Activated T-cell treated with anti-CD3 and anti-CD28 coated beads, Interleukin-2, amount 50 U/mL, for 24 hours (primary cell): ENCODE measurements at places on chromosomes 3 and 15.

DNA sequence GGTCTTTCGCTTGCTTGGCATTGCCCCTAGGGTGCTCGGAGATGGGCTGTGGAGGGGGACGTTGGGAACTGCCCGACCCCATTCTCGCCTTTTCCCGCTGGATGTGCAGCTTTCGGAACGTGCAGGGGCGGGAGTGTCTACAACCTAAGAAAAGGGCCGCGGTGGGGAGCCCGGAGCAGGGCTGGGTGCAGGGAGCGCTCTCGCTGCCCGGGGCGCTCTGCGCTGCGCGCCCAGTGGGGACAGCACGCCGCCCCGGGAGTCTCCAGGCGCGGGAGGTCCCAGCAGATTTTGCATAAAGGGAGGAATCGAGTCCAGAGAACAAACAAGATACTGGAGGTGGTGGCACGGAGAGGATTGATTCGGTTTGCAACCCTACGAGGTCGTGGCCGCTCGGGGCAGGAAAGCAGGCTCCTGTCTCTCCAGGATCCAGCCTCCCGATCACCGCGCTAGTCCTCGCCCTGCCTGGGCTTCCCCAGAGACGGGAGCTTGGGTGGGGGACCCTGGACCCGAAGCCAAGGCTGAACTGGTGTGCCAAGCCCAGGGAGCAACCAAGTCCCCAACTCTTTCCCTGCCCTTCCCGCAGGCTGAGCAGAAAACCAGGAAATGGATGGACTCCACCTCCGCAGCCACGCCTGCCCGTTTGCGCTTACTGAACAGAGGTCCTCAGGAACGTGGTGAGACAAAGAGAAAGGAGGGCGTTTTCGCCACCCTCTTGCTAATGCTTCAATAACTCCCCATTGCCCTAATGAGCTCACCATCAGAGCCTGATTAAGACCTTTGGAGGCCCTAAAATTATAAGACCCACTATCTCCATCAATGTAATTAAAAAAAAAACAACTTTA lies 59.7 kb downstream of the NOX5 start:
- DNase-seq, result no peak

DNA sequence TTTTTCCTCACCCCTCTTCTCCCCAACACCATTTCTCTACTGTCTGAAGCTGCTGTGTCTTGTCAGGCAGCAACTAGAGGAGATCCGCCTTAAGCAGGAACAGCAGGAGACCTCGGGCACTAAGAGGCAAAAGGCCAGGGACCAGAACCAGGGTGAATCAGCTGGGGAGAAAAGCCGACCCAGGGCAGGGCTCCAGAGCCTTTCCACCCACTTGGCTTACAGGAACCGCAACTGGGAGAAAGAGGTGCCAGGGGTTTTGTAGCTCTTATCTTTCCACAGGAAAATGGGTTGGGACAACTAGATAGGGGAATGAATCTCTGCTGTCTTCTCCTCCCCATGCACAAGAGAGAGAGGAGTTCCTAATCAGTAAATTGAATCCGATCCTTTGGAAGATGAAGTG lies 3.0 kb upstream of the NGRN start:
- DNase-seq, result no peak

DNA sequence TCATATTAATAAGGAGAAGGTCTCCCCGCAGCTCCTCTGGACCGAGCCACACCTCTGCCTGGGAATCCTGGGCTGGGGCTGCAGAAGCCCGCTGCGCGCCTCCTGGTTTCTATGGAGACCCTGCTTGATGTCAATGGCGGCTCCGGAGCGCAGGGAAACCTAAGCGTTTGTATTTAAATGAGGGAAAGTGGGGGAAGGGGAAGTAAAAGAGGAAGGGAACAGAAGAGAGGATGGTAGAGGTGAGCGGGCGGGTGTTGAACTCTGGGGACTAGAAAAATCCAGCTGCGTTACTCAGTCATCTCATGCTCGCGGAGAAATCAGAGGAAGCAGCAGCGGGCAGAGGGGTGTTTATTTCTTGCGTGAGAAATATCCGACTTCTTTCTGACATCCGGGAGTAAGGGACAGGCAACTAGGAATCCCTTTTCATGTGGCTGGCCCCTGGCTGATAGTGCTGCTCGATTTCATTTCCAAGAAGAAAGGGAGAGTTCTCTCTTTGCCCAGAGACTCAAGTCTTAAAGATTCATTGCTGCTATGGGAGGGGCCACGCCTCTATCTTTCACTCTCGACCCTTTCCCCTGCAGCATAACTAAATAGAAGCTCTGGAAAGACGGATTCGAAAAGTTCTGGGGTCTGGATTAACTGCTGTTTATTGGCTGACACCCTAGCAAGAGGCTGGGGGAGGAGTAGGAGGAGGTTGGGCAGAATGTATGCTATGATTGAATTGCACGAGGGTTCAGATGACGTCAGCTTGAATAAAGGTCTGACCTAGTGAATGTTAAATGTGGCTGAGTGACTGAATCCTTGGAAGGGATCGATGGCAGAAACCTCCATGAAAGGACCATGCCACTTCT lies 110.5 kb upstream of the GAP43 start:
- peak; percentile 30 for DNase-seq

DNA sequence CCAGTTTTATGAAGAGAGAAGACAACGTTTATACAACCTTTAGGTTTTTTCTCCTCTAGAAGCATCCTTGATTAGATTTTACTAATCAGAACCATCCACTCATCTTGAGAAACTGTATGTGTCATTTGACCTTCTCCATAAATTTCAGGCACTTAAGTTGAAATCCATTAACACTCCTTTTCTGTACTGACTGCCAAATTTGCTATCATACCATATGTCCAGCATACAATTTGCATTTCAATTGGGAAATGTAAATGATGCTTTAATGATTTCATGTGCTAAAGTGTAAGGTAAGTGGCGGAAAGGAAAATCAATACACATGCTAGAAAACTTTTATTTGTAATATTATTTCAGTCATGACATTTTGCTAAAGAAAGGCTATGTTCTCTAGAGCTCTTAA lies 731.6 kb downstream of the GBE1 start:
- no peak for DNase-seq

- peak; percentile 91 for DNase-seq
These were observed at the start of gene RPS27L for GRCh38 chr15:63157118-63157843. TSS of gene RPS27L (minus strand) at chr15:63157477. CDS start at chr15:63157405, 72 bp downstream.

DNA sequence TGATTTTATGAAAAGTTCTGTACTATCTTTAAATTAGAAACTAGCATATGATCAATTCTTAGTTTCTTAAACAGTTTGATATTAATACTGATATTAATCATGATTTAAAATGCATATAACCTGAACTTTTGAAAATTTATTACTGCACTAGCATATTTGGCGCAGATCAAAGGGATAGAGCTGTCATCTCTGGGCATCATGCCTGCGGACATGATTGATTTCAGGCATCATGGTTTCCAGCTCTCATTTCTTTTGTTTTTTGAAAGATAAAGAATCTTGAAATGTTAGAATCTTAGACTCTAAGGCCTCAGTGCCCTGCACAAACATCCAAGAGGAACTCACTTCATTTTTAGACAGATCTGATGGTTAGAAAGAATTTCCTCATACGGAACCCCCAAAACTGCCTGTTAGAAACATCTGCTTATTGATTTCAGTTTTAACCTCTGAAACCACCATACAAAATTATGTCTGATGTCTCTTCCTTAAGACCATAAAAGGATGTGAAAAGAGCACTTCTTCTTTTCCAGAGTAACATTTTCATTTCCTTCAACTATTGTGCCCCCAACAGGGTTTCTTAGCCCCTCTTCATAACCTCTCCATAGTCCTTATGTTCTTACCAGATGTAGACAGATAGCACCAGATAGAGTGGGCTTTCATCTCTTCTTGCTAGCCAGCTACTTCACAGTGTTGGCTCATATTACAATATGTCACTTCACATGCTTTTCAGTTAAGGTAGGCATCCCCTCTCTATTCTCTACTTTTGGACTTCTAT lies 110.8 kb downstream of the BBX start:
- DNase-seq, result no peak

- DNase-seq, result no peak
These were observed 4.6 kb upstream of the TBL1XR1 start for GRCh38 chr3:177201700-177202397.

GRCh38 chr3:97656638-97657037 lies 107.9 kb upstream of the ARL6 start:
- no peak for DNase-seq

- DNase-seq, result peak; percentile 78
These were observed 901 bp downstream of the ALCAM start for GRCh38 chr3:105367406-105368213.

- no peak for DNase-seq
These were observed 131.0 kb upstream of the KLHL25 start for GRCh38 chr15:85925649-85926237.

GRCh38 chr3:9435316-9435715 lies 37.9 kb downstream of the SETD5 start:
- DNase-seq, result no peak

DNA sequence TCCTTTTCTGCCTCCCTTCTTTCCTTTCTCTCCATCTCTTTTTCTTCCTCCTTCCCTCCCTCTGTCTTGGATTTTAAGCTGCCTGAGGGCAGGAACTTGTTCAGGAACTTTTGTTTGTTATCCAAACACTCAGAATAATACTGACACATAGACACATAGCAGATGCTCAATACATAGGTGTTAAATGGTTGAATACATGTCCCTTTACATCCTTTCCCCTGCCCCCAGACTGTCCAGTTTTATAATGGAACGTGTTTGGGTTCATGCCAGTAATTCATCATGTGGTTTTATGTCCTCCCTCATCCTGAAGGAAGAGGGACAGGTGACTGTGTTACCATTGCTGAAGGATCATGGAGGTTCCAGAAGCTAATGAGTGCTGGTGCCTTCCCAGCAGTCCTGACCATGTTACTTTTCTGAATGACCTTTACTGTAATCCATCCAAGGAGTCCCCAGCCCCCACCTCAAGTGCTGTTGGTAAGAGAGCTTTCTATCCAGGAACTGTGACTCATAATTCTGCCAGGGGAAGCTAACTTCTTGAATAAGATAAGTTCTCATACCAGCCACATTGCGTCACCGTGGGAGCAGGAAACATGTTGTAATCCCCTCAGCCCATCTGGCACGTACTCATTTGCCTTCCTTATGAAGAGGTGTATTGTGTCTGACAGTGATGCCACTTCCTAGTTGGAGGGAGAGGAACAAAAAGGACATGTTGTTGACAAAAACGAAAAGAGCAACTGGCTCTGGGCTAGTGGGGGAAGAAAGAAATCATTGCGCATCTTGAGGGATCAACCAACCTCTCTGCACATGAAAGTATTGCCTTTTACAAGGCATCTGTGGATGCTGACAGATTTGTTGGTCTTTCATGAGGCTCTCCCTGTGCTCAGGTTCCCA lies 52.4 kb downstream of the IL1RAP start:
- peak; percentile 65 for DNase-seq

- DNase-seq, result no peak
These were observed 219.8 kb upstream of the TOPAZ1 start for GRCh38 chr3:44021651-44022594.

DNA sequence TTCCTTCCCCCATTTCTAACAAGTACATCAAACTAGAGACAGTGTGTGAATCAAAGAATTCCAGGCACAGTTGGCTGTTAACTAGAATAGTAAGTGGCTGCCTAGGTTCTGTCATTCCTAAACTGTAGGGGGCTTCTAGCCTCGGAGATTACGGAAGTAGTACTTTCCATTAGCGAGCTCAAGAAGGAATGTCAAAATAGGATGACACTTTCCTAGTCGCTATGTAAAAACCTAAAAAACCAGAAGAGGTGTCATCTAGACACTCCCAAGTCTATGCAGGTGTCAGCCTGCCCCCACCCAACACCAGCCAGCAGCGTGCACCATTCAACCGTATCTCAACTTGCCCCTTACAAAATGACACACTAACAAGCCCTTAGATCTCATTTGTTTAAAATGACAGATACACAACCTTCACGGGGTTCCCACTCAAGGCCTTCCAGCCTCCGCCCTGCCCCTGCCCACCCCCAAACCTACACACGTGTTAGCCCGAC lies 874 bp downstream of the INO80 start:
- no peak for DNase-seq

DNA sequence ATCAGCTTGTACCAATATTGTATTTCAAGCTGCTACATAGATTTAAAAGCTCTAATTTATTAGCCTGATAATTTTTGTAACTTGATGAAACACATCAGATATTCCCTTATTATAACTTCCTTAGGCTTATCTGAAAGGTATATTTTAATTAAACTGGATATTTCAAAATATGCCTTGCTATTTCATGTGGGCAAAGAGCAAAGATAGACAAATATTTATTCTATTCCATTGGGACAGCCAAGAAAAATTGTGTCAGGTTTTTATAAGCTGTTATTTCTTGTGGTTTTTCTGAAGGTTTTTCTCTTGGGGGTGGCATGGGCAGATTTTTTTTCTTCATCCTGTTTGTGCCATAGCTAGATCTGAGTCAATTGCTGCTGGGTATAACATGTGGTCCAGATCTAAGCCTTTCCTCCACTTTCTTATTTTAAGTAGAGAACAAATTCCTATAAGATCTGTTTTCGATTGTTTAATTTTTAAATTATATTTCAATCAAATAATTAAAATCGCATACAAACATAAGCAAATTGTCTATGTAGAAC lies 249.5 kb downstream of the NAALADL2 start:
- no peak for DNase-seq

DNA sequence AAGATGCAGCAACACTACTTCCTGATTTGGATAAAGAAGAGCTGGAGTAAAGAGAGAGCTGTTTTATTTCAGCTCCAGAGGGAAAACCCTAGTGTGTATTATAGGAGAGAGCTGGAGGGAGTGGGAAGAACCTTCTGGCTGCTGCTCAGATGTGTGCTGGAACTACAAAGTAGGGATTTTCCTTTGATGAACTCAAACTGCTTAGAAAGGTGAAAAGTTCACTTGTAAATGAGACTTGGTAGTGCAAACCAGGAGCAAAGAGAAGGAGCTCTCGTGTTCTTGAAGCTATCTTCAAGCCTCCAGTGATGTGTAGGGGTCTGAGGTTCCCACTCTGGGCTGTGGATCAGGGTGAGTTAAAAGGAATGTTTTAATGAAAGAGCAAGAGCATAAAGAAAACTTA lies 110.4 kb downstream of the EDEM1 start:
- DNase-seq, result no peak

DNA sequence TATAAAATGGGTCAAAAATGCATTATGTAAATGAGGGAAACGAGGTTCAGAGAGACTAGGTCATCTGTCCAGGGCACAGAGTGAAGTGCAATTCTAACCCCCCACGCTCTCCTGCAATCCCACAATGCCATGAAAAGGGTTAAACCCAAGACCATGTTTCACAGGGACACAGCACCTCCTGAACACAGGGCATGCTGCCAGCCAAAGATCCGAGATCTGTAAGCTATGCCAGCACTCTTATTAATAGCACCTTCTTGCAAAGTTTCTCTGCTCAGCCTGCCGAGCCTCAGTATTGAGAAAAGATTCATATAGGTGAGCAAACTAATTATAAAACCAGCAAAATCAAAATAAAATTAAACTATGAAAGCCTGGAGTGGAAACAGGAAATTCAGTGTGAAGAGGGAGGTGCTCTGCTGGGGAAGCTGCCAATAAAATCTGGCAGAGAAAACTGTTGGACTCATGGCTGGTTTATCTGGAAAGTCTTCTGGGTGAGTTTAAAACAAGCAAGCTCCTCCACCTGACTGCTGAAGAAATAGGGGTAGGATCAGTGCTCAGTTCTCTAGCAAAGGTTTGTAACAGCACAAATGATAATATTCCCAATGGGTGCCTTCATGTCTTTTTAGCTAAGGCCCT lies 50.3 kb downstream of the LRIG1 start:
- DNase-seq, result no peak
